Stimulated activated CD4-positive, alpha-beta T cell treated with anti-CD3 and anti-CD28 coated beads, Interleukin-2, amount 100 ng/mL, for 48 hours (primary cell): ENCODE measurements at places on chromosomes 2 and 18.

DNA sequence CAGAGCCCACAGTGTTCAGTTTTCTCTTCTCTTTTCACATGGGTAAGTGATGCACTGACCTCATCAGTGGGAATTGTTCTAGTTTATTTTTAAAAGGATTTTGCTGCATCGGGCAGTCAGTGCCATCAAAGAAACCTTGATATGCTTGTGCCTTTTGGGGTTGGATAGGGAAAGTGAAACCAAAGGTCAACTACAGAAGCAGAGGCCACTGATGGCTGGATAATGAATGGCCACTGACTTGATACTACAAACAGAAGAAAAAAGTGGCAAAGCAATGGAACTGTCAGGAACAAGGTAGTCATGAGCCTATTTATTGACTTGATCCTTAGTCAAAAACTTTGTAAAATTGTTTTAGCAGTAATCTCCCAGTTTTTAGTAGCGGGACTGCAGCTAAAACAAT is 636.3 kb upstream of the ZEB2 start:
- no peak for DNase-seq

DNA sequence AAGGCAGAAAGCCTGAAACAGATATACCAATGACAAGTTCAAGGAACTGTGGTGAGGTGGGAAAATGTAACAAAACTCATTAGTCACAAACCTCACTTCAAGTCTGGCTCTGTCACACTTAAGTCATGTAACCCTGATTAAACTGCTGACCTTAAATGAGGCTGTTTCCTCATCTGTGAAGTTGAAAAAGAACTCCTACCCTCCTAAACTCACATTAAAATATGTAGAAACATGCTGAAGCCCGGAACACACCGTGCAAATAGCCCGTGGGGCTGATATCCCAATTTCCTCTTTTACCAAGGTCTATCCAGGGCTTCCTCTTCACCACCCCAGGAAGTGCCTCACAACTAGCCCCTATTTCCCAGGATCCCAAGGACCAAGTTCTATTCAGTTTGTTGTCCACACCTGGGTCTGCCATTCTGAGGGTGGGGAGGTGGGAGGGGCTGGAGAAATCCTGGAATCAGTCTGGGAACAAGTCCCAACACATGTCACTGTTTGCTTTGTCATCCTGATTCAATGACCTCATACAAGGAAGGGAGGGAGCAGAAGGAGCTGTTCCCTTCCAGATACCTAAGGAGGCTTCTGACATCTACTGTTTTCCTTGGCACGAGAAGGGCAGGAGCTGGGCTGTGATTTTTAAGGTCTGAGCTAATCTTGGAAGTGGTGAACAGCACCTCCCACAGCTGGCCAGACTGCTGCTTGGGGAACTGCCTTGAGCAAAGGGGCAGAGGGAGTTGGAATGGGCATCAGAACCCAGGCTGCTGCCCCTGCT is 42.3 kb downstream of the SLC4A1AP start:
- no peak for DNase-seq

DNA sequence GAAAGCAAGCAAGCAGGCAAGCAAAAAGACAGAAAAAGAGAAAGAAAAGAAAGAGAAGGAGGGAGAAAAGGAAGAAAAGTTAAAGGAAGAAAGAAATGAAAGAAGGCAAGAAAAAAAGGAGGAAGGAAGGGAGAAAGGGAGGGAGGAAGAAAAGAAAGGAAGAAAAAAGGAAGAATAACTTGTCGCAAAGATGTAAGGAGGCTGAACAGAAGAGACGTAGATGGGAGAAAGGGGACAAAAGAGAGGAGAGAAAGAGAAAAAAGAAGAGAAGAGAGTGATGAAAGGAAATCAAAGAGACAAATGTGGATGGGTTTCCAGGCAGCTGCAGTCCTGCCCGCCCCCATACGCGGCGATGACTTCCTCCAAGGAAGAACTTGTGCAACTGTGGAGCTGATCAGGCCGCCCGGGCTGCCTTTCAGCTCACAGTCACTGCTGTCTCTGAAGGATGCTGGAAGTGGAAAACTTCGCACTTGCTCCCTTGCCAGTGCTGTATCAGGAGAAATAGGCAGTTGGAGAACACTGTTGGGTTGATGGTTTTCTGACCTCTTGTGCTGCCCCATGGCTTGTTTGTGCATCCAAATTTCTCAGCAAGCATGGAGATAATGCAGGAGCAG is 52.9 kb downstream of the TRIB2 start:
- no peak for DNase-seq

DNA sequence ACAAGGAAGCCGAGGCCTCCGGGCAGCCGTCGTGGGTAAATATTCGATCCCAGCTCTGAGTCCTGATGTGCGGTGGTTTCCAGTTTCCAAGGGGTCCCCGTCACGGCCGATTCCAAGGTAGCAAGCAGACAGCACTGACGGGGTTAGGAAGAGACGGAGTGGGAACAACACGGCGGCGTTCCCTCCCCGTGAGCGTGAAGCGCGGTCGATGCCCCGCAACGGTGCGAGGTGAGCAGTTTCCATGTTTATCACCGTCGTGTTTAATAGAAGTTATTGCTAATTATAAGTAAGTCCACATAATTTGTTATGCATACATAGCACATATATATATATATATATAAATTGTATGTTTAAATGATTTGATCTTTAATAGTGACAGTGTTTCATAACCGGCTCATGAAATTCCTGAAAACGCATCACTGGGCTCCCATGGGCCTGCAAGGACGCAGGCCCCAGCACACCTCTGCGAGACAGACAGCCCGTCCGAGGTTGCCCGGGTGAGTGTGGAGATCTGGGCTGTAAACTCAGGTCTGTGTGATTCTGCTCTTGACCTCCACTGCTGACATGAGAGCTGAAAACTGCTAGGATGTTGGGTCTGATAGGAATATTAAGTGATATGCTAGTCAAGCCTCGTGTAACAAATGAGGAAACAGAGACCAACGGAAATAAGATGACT is 243.5 kb upstream of the SALL3 start:
- DNase-seq, result no peak

DNA sequence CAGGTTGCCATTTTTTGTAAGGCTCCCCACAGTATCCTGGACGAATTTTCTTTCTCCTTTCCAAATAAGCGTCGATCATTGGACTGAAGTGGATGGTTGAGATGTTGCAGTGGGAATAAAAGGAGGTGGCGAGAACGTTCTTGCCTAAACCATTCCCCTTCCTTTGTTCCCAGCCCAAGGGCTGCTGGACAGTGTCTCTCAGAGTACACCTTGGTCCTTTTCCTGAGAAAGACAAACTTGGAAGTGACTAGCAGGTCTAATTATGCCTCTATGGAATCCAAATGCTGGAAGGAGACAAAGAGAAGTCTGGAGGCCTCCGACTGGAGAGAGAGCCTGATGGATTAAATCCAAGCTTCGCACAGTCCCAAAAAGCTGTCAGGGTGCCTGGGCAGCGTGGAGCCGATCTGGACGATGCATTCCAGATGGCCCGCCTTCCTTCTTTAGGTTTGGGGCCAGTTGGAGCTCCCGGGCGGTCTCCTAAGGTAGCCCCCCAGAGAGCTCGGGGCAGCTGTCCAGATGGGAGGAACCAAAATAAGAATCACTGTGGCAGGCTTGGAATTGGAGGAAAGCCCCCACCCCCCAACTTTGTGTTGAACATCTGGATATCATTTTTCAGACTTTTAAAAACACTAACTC is 186.8 kb downstream of the TMEM247 start:
- no peak for DNase-seq

GRCh38 chr2:159961037-159961436 is 101.4 kb downstream of the PLA2R1 start:
- no peak for DNase-seq

GRCh38 chr18:50970006-50970405 is 2.2 kb downstream of the ELAC1 start:
- DNase-seq, result no peak
